Heart left ventricle (tissue), 16 donors: ENCODE measurements at places on chromosomes 12 and 14.

- DNase-seq = peak; percentile 23
These were observed 48.0 kb downstream of the SMUG1 start for GRCh38 chr12:54140588-54141388.

- no peak for DNase-seq
These were observed 17.2 kb downstream of the FAM234B start for GRCh38 chr12:13061377-13061776.

- no peak for DNase-seq
These were observed 36.3 kb downstream of the IL31 start for GRCh38 chr12:122137681-122138080.

DNA sequence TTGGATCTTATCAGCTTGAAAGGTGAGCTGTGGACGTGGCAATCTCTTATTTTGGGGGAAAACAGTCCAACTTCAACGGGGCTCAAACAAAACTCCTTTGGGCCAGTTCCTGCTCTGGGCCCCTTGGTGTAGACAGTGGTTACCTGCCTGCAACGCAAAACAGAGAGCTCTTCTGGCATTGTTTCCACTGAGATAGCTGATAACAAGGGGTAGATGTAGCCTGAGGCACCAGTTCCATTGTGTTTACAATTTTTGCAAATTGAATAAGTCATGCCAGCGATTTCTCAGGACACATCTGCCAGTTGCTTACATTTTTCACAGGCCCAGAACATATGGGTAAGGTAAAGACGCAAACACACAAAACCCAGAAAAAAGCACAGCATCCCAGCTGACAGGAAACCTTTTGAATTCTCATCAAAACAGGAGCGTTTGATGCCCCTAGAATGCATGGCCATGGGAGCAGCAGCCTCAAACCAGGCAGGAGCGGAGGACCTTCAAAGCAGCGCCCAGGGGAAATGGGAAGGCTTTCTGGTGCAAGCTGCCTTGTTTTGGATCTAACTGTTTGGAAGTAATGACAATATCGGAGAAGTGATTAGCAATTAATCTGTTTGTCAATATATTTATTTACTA is 259.7 kb downstream of the AACS start:
- no peak for DNase-seq

DNA sequence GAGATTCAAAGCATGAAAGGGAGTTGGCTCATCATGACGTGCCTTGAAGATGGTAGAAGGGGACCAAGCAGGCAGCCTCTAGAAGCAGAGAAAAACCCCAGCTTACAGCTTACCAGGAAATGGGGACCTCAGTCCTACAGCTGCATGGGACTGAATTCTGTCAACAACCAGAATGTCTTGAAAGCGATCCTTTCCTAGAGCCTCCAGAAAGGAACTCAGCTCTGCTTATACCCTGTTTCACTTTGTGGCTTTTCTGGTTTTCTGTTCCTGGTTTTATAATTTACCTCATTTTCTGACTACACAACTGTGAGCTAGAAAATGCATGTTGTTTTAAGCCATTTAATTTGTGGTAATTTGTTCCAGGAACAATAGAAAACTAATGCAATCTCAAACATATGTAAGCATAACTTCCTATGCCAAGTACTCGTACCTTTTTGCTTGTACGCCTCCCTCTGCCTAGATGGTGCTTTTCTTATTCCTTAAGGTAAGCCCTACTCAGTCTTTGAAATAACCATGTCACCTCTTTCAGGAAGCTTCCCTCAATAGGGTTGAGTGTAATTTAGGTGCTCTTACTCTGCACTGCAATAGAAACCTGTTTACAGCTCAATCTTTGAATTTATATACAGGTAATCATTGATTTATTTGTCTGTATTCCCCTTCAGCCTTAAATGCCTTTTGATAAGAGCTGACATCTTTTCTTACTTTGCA is 348.8 kb downstream of the TMEM117 start:
- no peak for DNase-seq

GRCh38 chr12:132456944-132457495 is 32.9 kb upstream of the FBRSL1 start:
- peak; percentile 44 for DNase-seq

DNA sequence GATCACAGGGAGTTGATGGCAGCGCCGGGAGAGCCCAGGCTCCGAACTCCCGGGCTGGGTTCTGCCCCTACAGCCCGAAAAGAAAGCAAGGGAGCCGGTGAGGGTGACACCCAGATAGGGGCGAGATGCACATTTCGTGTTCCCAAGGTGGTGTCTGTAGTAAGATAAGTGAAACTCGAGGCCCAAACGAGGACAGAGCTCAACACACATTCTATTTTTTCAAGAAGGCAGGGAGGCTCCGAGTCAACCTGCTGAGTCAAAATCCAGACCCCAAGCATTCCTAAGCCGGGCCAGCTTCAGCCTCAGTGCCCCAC is 24.2 kb upstream of the YY1 start:
- DNase-seq = no peak

- DNase-seq = no peak
These were observed 607 bp upstream of the KRT6C start for GRCh38 chr12:52474212-52474611.

DNA sequence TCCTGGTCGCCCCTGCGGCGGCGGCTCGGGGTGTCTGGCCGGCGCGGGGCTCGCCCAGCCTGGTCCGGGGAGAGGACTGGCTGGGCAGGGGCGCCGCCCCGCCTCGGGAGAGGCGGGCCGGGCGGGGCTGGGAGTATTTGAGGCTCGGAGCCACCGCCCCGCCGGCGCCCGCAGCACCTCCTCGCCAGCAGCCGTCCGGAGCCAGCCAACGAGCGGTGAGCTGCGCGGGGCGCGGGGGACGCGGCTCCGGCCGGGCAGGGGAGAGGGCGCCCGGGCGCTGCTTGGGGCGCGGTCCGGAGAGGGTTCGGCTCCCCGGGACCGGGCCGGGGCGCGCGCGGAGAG is at the start of gene LGALS3:
Gene LGALS3 (plus strand): TSS at position 167 of the 342 bp plus-strand sequence. CDS start 8,122 bp downstream, outside the sequence.
- peak; percentile 84 for DNase-seq

- DNase-seq = no peak
These were observed 6.8 kb upstream of the YLPM1 start for GRCh38 chr14:74756326-74756725.

- DNase-seq = no peak
These were observed 21.5 kb downstream of the RIN3 start for GRCh38 chr14:92534932-92535643.

GRCh38 chr14:61620130-61620946 is 75.0 kb upstream of the HIF1A start:
- DNase-seq = no peak

- peak; percentile 42 for DNase-seq
These were observed 366.8 kb upstream of the ATXN7L3B start for GRCh38 chr12:74170645-74171477.

GRCh38 chr12:97545804-97546203 is 83.2 kb downstream of the RMST start:
- DNase-seq = no peak

DNA sequence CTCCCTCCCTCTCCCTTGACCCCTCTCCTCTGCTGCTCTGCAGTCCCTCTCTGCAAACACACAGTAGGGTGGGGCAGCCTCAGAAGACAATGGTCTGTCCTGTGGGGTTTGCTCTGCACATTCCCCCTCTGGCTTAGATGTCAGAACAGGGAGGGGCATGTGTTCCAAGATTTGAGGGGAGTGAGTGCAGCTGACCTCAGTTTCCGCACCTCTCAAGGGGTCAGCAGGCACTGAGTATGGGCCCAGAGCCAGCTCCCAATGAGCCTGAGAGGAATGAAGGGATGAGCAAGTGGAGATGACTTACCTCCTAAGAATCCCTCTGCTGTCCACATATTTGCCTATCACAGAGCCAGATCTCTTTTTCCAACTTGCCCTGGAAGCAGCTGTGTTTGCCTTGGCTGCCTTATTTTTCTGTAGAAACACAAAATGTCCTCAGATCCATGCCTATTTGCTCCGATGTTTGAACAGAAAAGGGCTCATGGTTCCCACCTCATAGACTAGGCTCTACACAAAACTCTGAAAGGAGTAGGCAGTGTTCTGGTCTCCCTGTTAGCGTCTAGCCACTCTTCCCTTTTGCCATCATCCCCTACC is 111.4 kb downstream of the CRACR2A start:
- DNase-seq = no peak

DNA sequence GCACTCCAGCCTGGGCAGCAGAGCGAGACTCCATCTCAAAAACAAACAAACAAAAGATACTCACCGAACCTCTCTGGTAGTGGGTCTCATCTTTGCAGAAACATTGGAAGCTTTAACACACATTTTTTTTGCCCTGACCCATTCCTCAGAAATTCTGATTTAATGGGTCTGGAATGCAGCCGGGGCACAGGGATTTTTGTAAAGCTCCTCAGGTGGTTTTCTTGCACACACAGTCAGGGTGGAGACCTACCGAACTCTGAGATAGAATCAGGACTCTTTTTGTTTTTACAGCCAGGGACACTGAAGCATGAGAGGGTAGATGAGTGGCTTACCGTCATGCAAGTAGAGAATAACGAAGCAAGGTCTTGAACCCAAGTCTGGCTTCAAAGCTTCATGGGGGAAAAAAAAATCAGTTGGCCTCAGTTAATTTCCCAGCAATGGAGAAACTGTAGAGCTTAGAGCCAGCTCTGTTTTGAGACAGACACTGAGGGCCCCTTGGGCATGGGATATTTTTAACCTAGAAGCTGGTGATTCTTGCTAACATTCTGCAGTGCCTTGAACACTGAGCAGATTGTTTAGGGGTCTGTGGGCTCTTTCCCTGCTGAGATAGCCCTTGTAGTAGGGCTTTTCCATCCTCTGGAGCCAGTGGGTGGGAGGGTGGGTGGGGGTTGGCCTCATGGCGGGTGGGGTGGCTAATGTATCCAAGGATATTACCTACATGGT is 4.8 kb downstream of the RNU4-2 start:
- no peak for DNase-seq

DNA sequence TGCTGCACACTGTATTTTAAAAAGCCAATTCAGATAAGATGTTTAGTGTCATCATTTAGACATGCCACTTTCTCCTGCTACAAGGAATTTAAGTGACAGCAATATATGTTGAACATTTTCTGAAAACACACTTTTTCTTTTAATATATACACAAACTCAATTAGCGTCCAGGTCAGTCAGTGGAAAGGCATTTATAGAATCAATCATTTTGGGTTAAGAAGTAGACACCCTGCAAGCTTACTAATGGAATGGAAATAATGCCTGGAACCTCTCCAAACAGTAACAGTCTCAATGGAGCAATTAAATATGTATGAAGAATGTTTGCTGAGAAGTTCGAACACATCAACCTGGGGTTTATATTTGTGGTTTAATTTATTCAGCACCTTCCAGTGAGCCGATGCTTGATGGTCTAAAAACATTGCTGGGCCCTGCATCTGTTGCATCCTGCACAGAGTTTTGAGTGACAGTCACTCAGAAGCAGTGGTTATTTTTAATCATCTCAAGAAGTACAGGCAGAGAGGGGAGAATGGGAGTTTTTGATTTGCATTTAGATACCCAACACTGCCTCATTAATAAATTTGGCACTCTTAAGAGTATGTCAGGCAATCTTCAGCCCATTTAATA is 410.7 kb downstream of the TMEM117 start:
- no peak for DNase-seq

DNA sequence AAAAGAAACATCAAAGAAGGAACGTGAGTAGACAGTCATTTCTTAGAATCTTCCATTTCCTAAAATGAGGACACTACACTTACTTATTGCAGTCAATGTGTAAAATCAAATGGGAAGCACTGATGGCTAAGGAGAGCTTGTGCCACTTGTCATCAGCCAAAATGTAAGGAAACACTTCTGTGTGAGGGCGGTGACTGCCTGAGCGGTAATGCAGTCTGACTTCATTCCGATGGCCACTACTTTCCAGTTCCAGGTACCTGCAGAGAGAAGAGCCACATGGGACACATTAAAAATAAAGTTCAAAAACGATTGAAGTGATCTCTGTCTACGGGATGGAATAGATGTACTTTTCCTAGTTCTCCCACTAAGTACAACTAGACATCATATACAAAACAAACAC is 96.3 kb downstream of the NELL2 start:
- no peak for DNase-seq

GRCh38 chr12:105278043-105278697 is 42.2 kb upstream of the APPL2 start:
- DNase-seq = no peak

DNA sequence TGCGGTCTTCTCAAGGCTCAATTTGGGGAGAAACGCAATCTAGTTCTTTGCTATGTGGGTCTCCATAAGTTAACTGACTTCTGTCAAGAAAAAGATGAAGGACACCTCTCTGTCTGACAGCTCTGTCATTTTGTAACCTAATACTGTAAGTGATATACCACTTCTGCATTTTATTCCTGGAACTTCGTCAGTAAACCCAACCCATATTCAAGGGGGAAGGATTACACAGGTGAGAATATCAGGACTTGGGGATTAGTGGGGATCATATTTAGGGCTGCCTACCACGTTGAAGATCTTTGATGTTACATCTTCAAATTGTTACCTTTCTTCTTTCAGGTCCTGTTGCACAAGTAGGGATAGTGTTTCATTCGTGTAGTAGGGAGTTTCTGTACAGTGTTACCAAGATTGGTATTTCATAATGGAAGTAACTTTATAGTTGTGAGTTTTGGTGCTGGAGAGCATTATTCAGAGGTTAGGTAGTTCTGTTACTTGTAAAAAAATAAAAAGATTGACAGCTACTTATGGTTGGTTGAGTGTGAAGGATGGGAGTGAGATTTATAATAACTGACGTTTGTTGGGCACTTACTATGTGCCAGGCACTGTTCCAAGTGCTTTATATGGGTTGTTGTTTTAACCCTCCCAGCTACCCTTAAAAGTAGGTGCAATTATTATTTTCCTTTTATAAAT is 1.6 kb downstream of the TMEM260 start:
- DNase-seq = no peak

GRCh38 chr14:105076805-105077648 is 11.8 kb upstream of the GPR132 start:
- DNase-seq = no peak

DNA sequence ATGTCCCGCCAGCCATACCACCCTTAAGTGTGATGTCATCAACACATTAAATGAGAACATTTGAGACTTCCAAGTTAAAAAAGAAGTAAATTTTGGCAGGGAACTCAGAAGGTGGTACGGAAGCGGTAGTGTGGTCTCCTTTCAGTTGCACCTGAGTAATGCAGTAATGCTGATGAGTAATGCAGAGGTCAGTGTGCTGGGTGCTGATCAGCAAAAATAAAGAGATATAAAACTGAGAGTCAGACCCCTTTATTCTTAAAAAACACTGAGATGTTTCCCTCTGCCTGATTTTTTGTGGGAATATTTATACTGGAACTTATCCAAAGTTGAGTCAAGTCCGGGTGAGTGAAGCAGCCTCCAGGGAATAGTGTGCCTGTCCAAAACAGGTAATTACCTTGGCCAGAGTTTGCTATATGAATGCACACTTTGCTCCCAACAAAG is 370.6 kb upstream of the PRICKLE1 start:
- DNase-seq = no peak

DNA sequence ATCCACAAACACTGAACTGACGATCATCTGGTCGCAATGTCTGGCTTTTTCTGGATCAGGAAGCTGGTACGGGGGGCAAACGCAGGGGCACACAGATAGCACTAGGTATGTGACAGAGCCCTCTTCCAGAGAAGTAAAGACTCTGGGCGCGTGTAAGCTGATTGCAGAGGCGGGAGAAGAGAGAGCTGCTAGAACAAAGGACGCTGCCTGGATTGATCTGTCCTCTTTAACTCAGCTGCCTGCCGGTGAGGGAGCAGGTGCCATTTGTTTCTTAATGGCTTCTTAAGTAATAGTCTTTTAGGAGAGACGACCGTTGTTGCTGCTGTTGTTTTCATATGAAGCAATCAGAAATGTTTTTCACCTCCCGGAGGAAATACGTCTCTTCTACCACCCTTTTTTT is 77.3 kb downstream of the GLT1D1 start:
- no peak for DNase-seq

- DNase-seq = no peak
These were observed 9.6 kb downstream of the FAIM2 start for GRCh38 chr12:49893753-49894750.

- no peak for DNase-seq
These were observed 1.3 kb downstream of the RCOR1 start for GRCh38 chr14:102593825-102594137.
